Effector memory CD8-positive, alpha-beta T cell (primary cell): ENCODE measurements at places on chromosomes 2 and 18.

GRCh38 chr2:7570247-7570646, 653.0 kb downstream of the RNF144A start:
- DNase-seq = no peak

- DNase-seq = no peak
Measured at GRCh38 chr18:77851802-77852201, 602.2 kb downstream of the GALR1 start.

DNA sequence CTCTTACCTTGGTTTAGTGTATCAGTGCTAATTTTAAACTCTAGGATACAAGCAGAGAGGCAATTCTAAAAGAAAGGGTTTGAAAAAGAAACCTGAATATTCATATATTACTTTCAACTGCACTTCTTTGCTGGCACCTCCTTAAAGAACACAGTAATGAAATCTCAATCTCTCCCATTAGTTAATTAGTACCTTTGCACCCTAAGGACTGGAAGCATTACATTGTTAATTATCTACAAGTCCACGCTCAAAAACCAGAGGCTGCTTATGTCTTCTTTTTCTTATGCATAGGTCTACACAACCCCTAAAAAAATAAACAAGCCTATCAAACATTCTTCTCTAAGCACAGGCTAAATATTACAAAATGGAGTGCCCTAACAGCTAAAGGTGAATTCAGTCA, 20.2 kb downstream of the EPHA4 start:
- no peak for DNase-seq

DNA sequence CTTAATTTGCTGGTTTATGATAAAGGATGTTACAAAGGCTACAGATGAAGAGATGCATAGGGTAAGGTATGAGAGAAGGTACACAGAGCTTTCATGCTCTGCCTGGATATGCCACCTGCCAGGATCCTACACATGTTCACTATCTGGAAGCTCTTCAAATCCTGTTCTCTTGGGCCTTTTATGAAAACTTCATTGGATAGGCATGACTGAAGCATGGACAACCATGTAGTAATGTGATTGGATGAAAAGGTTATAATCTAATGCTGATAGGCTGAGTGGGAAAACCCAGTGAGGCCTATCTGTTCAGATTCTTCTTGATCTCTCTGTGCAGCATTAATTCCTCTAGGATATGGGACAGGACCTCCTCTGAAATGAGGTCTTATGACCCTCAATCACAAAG, 26.8 kb downstream of the HNMT start:
- DNase-seq = no peak

- no peak for DNase-seq
Measured at GRCh38 chr18:40868110-40868858, 1086.8 kb upstream of the PIK3C3 start.

- DNase-seq = no peak
Measured at GRCh38 chr2:151851761-151852160, 23.5 kb upstream of the ARL5A start.

DNA sequence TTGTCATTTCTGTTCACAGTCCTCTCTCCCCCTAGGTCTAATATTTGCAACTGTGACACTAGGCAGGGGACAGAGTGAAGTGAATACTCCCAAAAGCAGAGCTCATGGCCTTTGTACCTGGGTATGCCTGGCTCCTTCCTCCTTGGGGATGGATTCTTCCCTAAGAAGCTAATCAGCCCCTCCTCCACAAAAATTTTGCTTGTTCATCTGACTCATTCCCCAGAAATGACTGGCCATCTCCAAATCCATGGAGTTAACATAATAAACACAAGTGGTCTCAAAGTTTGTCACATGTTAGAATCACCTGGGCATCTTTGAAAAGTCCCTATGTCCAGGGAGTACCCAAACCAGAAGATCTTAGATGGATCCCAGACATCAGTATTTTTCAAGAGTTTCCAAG, 65.3 kb downstream of the SUCLG1 start:
- no peak for DNase-seq

DNA sequence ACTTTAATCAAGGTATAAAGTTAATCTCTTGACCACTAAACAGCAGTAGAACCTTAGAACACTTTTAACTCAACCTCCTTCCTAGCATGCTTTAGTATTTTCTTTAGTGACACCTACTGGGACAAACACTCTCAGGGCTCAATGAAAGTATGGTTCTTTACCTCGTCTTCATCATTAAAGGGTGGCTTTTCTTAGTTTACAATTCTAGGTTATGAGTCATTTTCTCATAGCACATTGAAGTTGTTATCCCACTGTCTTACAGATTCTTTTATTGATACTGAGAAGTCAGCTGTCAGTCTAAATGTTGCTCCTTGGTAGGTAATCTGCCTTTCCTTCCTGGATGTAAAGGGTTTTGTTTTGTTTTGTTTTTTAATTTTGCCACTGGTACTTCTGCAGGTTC, 38.0 kb downstream of the SIGLEC15 start:
- no peak for DNase-seq

DNA sequence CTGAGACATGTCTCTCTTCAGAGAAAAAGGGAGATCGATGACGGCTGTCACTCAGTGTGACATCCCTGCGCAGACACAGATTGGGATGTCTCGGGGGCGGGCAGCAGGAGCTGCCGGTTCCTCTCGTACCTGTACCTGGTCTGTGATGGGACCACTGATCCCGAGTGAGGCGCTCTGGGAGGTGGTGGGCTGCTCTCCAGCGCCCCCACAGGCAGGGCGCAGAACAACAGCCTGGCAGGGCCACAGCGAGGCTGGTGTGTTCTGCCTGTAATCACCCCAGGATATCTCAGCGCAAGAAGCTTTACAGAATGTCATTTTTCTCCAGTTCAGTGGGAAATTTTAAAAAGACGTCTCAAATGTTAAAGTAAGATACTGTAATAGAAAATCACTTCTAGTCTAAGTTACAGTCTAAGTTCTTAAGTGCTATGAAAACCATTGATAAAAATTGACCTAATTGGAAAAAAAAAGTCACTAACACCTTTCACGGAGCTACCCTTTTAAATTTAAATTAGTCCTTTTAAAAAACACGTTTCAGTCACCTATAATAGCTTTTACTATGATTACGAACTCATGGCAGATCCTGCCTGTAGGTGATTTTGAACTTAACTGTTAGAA, 189.8 kb downstream of the SNTG2 start:
- DNase-seq = peak; percentile 30

DNA sequence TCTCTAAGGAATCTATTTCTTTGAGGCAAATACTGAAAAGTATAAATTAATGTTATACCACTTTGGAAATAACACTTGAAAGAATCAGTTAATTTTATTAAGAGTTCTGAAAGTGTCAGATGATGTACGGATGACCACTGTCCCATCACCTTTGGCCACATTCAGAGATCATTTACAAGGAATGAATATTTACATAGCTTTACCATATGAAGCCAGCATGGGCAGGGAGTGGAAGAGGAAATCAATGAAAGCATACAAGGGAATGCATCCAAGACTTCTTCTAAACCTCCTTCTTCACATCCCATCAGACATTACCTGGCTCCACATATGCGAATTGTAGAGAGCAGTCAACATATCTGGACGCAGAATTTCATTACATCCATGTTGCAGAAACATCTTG, 123.4 kb downstream of the RIF1 start:
- no peak for DNase-seq

- DNase-seq = no peak
Measured at GRCh38 chr2:112004253-112004645, 50.8 kb upstream of the TMEM87B start.

- no peak for DNase-seq
Measured at GRCh38 chr2:64230540-64230939, 86.3 kb upstream of the PELI1 start.

DNA sequence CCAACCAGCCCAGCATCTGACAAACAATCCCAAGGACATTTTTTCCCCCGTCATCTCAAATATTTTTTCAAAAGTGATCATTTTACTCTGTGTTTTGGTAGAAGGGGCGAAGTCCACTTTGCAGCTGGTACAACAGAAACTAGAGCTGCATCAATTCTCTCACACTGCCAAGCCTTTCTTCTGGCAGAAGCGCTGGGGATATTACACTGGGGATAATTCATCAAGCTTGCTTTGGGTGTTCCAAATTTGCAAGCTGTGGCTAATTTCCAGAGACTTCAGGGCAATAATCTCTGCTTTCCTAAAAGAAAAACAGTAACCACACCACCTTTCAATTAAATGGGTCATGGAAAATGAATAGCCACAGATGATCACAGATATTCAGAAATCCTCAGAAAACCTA, 238.3 kb downstream of the SLC8A1 start:
- DNase-seq = no peak

DNA sequence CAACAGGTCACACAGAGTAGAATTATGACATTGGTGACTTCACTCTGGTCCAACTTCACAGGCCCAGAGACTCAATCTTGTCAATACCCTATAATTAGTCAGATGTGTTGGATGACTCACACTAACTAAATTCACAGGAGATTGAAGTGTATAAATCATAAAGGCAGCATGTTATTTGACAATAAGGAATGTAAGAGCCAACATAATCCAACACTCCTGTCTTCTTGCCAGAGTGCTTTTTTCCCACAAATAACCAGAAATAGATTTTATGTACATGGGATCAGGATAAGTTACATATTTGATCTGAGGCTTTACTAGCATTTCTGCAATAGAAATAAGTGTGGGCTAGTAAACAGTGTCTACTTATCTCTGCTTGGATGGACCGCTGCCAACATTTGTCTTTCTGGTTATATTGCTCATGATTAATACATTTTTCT, 42.2 kb upstream of the ZSWIM2 start:
- no peak for DNase-seq

DNA sequence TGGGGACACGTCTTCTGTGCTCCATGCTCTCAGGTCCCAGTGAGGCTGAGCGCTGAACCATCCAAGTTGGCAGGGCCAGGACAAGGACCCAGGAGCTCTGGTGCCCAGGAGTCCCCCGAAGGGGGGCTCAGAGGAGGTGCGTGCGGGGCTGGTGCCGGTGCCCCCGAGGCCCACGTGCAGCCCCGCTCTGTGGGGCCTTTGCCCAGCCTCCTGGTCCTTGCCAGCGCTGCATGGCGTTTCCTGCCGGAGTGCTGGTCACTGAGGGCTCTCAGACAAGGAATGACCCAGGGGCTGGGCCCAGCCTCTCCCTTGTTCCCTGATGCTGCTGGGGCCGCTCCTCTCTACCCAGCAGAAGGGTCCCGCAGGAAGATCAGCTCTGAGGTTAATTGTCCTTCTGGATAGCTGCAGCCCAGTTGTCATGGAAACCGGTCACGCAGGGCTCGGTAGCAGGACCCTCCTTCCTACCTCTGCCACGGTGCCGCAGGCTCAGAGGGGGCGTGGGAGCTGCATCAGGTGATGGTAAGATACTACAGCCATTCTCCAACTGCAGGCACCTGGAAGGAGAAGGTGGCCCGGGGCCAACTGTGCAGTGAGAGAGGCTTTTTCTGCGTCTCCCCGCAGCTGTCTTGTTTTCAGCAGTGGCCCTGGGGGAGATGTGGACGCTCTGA, 64.5 kb downstream of the RRM2 start:
- DNase-seq = no peak

DNA sequence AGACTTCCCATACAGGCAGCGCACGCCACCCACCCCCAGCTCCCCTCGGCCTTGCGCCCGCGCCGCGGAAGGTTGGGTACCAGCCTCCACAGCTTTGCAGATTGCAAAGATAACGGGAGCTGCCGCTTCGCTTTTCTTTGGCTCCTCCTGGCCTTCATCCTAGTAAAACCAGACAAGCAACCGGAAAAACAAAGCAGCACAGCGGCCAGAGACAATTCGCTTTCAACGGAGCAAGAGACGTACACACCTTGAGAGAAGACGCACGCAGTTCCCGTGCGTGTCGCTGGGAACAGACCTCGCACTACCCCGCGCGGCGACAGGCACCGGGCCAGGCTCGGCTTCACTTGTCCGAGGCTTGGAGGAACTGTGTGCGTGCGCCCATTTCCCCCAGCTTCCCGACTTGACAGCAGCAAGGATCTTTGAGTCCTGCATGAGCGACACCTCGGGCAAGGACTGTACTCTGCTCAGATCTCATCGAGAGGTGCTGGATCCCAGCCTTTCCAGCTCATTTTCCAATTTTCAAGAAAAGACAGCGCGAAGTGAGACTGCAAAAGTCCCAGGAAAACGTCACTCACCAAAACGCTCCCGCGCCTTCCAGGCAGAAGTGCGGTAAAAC, 964 bp downstream of the ZBTB7C start:
- DNase-seq = no peak
